ENCODE measurements at places on chromosomes 11 and 22.
A peak's percentile ranks its signal among the peaks of the same experiment; 100 is the strongest.

DNA sequence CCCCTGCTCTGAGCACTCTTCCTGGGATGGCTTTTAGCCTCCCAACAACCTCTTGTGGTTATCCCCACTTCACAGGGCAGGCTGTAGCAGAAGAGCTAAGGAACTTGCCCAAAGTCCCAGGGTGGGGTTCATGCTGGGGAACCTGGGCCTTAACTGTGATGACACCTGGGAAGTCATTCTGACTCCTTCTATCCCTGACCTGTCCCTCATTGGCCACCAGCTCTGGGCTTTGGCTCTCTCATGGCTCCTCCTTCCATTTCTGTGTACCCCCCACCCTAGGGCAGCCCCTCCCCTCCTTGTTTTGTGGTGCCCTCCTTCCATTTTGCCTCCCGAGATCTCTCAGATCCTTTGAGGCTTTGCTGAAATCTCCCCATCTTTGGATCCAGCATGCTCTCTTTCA, 2.7 kb downstream of the PPM1F start:
- no peak for DNase-seq

DNA sequence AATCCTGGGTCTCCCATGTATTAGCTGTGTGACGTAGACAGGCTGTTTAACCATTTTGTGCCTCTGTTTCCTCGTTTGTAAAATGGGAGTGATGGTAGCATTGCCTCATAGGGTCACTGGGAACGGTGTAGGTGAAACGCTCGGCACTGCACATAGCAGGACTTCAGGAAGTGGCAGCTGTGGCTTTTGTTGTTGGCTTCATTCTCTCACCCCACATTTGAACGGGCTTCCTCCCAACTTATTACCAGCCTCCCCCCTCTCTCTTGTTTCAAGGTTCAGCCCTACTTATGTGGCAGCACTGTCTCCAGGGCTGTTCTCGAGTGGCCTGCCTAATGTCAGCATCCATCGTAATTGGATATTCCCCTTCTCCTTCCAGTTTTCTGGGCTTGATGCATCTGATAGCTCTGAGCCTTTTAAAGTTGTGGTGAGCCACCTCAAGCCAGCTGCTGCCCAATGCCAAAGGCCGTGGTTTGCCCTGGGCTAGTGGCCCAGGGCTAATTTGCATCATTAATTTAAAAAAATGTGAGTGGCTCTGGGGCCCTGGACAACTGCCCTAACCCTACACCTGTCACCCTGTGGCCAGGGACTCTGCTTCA, 217.8 kb upstream of the TBCEL start:
- DNase-seq, result no peak

DNA sequence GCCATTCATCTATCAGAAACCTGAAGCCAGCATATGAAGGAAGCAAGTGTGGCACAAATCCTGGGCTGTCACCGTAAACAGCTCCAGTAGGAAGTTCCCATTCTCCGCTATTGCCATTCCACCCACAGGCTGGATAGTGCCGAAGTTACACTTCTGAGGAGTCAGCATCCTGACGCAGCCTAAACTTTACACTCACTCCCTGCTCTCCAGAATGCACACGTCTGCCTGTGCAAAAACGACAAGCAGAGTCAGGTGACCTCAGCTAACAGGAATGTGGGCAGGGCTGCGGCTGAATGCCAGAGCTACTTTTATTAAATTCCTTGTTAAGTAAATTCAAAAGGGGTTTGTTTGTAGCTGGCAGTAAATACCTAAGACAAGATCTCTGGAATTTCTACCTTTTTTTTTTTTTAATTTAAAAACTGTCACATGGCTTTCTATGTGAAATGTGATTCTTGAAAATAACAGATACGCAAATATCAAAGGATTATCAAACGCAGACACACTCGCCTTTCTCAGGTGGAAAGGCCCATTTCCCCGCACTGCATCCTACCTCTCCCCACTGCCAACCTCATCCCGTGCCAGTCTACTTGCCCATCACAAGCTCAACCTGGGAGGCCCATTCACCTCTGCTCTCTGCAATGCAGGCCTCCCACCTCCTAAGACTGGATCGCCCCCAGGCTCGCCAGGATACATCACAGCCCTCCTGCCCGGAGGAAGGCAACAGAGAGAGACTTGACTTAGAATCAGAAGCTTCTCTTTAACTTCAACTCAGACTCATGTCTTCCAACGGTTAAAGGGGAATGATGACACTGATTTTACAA, 33.5 kb downstream of the NFRKB start:
- DNase-seq, result no peak

GRCh38 chr11:12016246-12016645, 7.8 kb upstream of the DKK3 start:
- no peak for DNase-seq

DNA sequence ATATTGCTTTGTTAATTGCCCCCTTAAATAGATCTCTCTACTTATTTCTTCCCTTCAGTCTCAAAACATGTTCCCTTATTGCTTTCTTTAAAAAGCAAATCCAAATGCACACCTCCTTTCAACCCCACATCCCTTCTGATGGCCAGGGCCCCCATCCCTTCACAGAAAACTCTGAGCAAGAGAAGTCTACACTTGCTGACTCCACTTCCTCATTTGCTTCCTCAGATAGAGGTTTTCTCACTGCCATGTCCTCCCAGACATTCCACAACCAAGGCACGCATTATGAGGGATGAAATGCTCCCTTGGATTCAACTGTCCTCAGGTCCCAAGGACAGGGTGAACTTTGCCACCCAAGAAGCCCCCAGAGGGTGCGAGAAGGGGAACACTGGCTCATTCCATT, 43.1 kb downstream of the CSNK2A3 start:
- no peak for DNase-seq

DNA sequence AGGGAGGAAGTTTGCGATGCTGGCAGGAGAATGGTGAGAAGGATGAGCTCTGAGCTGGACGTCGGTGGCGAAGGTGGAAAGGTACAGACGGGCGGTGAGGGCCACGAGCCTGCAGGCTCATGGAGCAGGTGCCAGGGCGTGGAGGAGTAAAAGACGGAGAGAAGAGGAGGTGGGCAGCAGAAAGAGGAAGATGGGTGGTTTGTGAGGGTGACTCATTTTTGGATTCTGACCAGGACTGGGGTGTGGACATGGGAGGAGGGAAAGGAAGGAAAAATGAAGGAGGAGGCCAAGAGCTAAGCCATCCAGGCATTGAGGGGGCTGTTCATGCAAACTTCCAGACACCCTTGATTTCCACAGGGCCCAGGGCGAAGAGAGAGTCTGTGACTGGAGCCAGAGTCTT, 3.5 kb downstream of the ZDHHC24 start:
- no peak for DNase-seq

DNA sequence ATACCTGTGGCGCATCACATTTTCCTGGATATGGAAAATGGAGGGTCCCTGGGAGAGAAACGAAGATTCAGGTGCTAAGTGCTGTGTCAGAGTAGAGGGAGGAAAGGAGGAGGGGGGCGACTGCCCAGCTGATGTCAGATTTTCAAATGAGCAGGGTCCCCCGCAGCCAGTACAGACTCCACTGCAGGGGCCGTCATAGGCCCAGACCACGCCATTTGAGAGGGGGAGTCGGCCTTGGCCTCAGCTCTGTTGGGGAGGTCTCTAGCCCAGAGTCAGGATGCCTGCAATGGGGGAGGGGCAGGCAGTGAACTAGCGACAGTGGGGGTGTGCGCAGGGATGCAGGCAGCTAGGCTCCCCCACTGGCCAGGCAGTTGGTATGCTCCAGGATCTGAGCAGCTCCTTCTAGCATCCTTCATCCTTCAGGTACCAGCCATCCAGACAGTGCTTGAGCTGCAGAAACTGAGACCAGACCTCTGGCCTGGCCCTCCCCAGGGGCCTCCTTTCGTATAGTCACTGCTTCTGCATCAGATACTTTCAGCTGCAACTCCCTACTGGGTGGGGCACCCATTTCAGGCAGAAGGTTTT, at the start of the genes BSCL2 and GNG3:
BSCL2 (minus strand) TSS at position 148 of the 585 bp plus-strand sequence. CDS start 229 bp downstream, outside the sequence.
GNG3 (plus strand) TSS at position 400 of the 585 bp plus-strand sequence. CDS start 620 bp downstream, outside the sequence.
- DNase-seq, result peak; percentile 59

Measured in erythroblast (primary cell).